ENCODE measurements at places on chromosomes 2 and 18. TPM values are rescaled to one million over a fixed set of nuclear protein-coding genes. Genes with fewer than 3 reads are reported as not detected.

CCDC148 gene
- polyA plus RNA-seq = 0.18 TPM

IL37 gene
- not detected for polyA plus RNA-seq

ALPP gene
- polyA plus RNA-seq = not detected

NT5DC4 gene
- polyA plus RNA-seq = 0.14 TPM

NCKAP5 gene
- 0.09 TPM for polyA plus RNA-seq

ALMS1 gene
- 5.9 TPM for polyA plus RNA-seq

SLC16A14 gene
- 4.6 TPM for polyA plus RNA-seq

CAVIN2 gene
- not detected for polyA plus RNA-seq

ANKAR gene
- polyA plus RNA-seq = 3.3 TPM

DNA sequence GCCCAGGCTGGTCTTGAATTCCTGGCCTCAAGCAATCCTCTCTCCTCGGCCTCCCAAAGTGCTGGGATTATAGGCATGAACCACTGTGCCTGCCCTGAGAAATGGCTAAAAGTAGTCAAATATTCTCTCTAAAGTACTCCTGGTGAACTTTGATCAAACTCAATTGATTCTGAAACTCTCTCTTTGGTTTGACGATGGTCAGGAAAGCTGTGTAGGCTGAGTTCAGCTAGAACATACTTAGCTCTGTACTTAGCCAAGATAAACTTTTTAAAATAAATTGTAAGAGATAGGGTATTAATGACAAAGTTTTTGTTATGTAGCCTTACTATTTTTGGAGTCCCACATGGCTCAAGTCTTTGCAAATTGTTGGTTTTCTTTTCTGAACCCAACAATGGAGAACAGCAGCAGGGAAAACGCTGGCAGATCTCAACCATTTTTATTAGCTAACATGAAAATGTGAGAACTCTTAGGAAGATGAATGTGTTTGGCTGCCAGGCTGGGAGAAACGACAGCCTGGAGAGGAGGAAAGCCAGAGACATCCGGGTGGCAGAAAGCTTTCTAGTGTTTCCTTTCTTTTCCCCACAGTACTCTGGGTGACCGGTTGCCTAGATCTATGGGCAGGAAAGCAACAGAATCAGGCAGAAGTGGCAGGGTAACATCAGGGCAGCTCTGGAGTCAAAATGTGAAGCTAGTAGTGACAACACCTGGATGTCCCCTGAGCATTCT is 193.0 kb upstream of the LHCGR start:
- DNase-seq = no peak

DNA sequence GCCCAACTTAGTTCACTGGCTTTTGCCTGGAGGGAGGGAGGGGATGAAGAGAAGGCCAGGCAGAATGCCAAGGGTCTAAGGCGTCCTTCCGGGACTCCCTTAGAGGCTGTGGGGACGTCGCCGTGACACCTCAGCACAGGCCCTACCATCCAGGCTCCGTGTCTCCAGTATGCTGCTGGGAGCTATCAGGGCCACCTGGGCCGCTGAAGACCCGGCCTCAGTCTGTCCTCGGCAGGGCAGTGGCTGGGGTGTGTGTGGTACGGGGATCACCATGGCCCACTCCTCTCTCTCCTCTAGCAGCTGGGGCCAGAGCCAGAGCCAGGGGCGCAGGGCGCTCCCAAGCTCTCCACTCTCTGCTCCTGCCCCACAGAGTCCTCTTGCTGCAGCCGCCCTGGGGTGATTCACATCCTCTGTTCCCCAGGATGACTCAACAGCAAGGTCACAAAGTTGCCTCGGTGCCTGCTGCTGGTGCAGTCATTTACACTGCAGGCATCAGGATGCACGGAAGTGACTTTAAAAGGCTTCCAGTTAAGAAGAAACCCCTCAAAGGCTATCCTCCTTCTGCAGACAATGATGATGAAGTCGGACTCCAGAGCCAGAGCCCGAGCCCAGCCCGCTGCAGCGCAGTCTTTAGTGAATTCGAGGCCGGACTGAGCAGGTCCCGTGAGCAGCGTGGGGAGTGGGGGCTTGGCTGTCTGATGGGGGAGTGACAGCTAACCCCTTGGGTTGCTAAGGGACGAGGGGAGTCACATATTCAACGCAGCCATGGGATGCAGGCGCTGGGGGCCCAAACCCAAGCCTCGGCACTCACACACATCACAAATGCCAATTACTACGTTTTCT is 31.9 kb downstream of the SNORC start:
- DNase-seq = no peak

GRCh38 chr2:61640406-61640805 is 102.2 kb upstream of the XPO1 start:
- DNase-seq = no peak

GRCh38 chr2:65263262-65263661 is 35.6 kb downstream of the ACTR2 start:
- no peak for DNase-seq

DNA sequence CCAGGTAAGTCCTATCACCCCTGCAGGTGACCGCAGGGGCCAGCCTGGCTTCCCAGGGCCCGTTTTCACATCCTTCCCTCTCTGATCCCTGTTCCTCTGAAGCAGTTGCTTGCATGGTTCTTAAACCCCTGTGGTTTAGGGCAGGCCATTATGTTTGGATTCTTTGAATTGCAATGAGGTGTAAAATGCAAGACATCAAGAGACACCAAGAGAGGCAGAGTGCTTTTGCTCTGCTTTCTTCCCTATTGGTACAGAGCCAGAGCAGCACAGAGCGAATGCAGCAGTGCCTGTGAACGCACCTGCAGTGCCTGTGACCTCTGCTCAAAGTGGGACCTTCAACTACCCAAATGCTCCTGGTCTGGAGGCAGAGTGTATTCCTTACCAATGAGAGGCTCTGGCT is 7.6 kb downstream of the RFX8 start:
- DNase-seq = no peak

- DNase-seq = peak; percentile 15
Observed at GRCh38 chr2:24652265-24653182, 140.7 kb downstream of the PTRHD1 start.

- DNase-seq = no peak
Observed at GRCh38 chr2:29650631-29651097, 270.7 kb downstream of the ALK start.

- no peak for DNase-seq
Observed at GRCh38 chr18:10295751-10296150, 158.7 kb upstream of the APCDD1 start.

DNA sequence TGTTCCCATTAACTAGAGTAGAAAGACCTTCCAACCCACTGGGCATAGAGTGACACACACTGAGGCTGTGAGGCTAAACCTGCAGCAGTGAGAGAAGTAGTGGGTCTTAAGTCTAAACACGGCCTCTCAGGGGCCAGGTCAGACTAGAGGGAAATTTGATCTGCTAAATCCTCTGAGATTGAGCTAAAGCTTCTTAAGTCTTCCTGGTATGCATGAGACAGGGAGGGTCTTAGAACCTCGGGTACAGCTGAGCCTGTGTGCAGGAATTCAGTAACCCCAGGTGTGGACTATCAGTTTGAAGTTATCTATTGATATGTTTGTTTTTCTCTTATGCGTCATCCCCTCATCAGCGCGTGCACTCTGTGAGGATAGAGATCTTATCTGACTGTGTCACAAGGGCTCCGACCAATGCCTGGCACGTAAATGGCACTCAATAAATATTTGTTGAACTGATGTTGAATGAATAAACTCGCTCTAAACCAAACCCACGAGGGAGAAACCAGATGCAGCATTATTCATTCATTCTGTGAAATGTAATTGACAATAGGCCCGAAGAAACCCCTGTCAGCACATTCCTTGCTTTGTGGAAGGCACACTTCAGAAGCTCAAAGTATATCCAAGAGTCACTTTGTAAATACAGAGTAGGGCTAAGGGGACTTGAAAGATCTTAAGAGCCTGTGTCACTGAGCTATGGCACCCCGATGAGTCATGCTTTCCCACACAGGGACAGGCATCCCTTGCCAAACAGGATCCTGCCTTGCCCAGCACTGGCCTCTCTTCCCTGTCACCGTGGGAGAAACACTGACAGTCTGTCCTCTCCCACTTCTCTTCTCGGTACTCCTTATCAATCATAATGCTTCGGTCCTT is 21.7 kb upstream of the RAB10 start:
- no peak for DNase-seq

GRCh38 chr2:21821672-21822227 is 698.0 kb downstream of the TDRD15 start:
- DNase-seq = no peak

GRCh38 chr2:176755537-176756135 is 457.0 kb upstream of the HNRNPA3 start:
- DNase-seq = no peak

DNA sequence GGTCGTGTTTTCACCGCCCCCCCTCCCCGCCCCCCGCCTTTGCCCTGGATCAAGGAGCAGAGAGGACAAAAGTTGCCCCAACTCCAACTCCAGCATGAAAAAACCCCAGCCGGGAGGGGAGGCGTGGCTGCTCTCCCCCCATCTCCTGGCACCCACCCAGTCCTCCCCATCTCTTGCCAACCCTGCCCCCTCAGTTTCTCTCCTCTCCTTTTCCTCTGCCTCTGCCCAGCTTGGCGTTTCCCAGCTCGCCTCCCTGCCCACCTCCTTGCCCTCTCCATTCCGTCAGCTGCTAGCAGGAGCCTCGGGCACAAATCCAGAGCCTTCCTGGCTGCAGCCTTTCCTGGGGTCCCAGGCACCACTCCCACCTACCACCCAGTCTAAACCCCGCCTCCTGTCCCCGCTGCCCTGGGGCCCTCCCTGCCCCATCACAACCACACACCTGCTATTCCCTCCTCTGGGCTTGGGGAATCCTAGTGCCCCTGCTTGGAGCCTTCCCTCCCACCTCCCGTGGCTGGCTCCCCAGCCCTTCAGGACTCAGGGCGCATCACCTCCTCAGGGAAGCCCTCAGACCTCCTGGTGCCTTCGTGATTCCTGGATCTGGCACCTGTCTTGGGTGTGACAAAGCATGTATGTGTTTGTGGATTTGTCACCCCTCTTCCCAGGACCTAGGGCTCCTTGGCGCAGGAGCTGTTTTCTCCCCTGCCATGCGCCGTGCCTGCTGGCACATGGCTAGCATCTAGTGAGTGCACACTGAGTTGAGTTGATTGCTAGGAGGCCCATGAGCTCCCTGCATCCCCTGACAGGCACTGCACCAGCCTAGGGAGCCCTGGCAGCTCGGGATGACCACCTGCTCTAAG is 209.1 kb downstream of the TFCP2L1 start:
- no peak for DNase-seq

DNA sequence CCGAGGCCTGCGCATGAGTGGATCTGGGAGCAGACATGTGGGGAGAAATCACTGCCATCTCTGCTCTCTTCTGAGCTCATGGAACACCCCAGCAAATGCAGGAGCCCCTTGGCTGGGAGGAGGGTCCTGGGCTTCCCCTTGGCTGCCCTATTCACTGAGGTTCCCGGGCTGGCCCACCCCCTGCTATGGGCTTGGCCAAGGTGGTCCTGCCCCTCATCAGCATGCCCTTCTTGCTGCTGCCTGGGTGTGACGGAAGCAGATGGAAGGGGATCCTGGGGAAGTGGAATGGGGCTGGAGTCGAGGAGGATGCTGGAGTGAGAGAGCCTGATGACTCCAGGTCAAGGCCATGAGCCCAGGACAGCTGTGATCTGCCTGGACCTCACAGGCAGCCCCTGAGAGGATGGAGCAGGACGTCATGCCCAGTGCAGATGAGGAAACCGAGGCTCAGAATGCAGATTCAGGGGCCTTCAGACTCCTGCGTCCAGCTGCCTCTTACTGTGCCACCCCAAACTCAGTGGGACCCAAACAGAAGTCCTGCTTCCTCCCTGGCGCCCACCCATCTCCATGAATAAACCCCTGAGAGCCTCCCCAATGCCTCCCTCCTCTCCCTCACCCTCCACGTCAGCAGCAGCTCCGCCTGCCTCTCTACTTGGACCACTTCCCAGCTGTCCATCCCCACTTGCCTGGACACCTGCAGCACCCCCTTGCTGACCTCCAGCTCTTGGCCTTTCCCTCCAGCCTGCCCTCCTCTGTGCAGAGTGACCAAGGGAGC is 4.0 kb downstream of the SNED1 start:
- no peak for DNase-seq

DNA sequence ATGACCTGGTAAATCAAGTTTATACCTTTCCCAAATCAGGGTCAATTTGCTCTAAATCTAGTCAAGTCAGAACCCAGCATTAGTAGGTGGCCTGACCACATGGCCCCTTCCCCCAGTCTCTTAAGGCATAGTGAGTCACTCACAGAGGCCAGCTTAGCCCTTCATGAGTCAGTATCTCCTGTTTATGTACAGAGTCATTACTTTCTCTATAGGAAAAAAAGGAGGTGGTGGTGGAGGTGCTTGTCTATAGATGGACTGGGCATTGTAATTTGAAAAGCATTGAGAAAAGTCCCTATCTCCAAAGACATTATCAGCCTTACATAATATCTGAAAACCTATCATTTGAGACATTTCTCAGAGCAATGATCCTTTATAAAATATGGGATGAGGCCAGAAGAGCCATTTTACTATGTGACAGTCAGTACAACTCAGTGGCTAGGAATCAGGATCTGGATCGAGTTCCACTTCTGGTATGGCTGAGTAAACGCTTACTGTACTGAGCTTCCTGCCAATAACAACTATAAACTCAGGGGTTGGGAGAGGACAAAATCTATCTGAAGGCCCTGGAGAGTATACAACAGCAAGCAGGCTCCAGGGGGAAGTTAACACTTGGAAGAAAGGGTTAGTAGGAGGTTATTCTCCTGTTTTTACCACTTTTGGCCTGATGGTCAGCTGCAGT is 22.5 kb upstream of the SIGLEC15 start:
- no peak for DNase-seq

- DNase-seq = no peak
Observed at GRCh38 chr2:96529376-96530143, 7.0 kb upstream of the ARID5A start.

DNA sequence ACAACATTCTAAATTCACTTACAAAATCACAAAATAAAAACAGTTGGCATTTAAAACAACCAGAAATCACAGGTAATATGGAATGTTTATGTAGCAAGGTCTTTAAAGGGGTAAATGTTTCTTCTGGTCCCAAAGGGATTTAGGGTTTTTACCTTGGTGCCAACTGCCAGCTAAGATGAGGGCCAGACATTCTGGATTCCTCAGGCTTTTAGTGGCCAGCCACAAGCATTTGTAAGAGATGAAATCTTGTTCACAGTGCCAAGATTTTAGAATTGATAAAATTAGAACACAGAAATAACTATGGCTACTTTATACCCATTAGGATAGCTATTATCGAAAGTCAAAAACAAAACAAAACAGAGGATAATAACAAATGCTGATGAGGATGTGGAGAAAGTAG is 60.4 kb upstream of the CDKL4 start:
- no peak for DNase-seq

DNA sequence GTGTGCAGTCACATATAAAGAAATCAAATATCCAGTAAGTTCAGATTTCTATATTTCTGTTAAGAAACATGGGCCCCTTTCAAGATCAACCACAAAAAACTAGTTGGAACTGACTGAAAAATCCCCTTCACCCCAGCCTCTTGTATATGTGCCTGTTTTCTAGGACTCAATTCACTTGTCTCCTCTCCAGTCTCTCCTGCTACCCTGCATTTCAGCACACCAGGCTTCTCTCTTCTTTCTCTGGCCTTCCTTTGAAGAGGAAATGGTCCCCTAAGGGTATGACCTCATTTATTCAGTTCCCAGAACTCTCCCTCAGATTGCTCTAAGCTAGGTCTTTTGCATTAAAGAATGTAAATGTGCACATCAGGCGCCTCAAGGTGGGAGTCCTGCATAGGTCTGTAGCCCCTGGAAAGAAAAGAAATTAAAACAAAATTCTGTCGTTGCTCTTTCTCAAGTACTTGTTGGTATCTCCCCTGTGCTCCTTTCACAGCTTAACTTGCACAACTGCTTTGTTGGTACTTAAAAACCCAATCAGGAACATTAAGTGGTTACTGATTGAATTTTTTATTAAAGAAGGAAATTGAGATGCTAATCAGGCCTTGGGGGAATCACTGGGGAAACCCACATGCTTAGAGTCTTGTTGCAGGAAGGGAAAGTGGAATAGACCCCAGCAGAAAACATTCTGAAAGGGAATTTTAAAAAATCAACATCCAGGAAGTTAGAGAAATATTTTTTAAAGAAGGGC is 278.4 kb downstream of the AGPS start:
- DNase-seq = no peak

All from GM12878 (cell line).